ENCODE measurements at places on chromosomes 1 and 21.

DNA sequence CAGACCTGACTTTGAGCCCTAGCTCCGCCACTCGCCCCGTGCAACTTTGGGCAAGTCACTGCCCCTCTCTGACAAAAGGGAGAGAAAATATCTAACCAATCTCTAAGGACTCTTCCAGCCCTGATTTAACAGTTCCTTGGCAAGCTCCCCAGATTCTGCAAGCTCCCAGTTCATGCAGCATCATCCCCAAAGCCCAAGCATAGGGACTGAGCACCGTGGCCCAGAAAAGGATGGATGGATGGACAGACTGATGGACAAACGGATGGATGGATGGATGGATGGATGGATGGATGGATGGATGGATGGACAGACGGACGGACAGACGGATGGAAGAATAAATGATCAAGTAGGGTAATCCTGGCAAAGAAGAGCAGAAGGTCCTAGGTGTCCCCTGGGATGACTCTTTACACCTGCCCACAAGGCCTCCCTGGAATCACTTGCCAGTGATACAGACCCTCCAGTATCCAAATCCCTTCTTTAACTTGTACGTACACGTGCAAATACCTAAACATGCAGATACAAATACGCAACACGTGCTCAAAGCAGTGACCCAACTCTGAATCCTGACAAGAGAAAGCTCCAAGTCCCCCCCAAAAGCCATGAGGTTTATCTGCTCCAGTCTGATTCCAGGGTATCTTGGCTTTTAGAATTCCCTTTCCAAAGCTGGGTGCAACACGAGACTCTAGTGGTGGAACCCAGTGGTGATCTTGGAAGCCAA lies 16.0 kb downstream of the IFFO2 start:
- no peak for DNase-seq

GRCh38 chr21:35478161-35479064 lies 429.3 kb upstream of the RUNX1 start:
- DNase-seq = no peak

DNA sequence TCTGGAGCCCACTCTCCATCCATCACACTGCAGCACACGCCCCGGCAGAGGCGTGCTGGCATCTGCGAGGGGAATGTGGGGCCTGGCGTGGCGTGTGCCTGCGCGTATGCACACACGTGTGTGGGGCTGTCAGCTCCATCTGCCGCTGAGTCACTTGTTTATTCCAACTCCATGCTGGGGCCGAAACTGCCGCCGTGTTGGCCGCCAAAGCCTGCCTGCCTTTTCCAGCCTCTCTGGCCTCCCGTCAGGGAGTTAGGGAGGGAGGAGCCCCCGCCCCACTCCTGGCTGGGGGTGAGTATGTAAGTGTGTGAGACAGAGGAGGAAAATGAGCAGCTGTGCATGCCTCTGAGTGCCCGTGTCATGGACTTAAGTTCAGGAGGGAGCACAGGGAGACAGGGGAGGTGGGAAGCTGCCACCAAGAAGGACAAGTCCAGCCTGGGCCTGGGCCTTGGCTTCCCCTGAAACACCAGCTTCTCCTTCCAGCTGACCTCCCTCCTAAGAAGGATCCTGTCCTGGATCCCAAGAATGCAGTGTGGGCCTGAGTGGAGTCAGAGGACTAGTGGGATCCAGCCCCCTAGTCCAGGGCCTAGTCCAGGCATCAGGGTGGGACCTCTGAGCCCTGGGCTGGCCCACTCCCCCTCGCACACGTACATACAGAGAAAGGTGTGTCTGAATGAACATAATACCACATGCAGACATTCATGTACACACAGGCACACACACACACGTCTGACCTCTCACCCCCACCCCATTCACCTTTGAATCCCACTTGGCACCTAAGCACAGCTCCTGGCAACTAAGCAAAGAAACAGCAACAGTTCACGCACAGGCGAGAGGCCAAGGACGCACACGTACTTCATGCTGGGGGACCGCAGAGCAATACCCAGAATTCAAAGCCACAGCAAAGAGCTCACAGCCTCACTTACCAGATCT lies 24.7 kb downstream of the MEF2D start:
- DNase-seq = no peak

DNA sequence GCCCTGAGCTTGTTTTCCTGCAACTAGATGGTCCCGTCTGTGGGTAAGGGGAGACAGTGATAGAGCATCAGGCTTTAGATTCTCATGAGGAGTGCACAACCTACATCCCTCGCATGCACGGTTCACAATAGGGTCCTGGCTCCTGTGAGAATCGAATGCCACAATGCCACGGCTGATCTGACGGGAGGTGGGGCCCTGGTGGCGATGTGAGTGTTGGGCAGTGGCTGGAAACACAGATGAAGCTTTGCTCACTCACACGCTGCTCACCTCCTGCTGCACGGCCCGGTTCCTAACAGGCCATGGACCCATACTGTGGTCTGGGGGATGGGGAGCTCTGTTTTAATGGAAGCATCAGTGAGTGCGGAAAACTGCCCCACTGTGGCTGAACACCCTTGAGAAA lies 35.8 kb upstream of the TTC34 start:
- no peak for DNase-seq

DNA sequence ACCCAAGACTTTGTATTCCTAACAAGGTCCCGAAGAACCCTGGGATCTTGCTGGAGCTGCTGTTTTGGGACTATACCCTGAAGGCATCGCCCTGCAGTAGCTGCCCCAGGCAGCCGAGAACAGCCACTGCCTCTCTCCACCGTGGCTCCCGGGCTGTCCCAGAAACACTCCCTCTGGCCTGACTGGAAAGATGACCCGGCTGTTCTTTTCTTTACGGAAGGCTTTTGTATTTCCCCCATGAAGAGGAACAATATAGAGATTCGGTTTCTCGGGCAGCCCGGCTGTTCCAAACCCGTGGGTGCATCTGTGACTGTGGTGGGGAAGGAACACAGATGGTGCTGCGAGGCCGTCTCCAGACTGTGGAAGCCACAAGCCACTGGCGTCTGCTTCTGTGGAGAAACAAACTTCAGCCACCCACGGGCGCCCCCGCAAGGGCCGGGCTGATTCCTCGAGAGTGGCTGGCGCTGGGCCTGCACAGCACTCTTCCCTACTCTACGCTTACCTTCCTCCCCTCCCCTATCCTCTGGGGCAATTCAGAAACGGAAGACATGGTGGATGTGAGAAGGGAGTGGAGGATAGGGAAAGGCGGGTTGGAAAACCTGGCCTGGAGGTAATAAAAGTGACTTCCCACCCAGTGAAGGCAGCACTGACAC lies 33.7 kb upstream of the VASH2 start:
- DNase-seq = no peak

GRCh38 chr1:92447033-92447681 lies 39.6 kb downstream of the GFI1 start:
- peak; percentile 16 for DNase-seq

DNA sequence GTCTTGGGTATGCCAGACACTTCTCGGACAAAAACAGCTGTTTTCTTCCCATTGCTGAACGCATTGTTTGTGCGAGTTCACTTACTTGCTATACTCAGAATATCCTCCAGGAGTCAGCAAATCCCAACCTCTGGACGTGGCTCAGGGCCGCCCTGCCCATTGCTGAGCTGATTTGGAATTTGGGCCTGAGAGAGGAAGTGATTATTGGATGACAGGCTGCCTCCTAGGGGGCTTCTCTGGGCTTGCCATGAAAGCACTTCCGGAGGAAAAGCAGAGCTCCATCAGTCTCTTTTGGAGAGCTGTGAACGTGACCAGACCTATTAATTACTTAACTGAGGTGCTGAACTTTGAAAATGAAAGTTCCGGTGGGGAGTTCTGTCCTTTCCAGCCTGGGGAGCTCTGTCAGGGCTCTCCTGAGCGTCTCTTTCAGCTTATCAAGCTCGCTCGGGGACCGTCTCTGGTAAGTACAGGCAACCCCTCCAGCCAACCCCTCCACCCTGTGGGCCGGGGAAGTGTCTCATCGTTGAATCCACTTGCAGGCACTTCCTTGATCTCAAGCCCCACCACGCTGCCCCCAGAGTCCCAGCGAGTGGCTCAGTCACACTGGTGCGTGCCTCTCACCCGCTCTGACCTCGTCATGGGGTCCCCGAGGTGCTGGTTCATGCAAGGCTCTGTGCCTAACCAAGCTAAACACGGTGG lies 76.9 kb downstream of the CLIC6 start:
- DNase-seq = peak; percentile 68
